ENCODE measurements at places on chromosomes 3 and 15.

DNA sequence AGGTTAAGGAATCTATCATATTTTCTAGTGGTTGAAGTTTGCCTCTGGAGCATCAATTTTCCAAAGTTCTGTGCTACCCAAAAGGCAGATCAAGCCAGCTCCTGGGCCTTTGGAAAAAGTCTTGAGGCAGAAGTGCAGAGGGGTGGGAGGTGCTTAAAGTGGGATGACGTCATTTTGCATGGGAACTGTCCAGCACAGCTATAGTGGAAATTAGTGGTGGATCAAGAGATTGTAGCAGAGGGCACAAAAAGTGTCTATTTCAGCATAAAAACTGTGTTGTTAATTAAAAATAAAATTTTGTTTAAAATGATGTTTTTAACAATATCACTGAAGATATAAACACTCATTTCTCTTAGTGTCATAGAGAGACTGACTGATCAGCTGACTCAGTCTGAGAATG is 221.9 kb downstream of the LRRN1 start:
- DNase-seq: no peak

- DNase-seq: no peak
Observed at GRCh38 chr15:76391847-76392246, 55.3 kb downstream of the ISL2 start.

DNA sequence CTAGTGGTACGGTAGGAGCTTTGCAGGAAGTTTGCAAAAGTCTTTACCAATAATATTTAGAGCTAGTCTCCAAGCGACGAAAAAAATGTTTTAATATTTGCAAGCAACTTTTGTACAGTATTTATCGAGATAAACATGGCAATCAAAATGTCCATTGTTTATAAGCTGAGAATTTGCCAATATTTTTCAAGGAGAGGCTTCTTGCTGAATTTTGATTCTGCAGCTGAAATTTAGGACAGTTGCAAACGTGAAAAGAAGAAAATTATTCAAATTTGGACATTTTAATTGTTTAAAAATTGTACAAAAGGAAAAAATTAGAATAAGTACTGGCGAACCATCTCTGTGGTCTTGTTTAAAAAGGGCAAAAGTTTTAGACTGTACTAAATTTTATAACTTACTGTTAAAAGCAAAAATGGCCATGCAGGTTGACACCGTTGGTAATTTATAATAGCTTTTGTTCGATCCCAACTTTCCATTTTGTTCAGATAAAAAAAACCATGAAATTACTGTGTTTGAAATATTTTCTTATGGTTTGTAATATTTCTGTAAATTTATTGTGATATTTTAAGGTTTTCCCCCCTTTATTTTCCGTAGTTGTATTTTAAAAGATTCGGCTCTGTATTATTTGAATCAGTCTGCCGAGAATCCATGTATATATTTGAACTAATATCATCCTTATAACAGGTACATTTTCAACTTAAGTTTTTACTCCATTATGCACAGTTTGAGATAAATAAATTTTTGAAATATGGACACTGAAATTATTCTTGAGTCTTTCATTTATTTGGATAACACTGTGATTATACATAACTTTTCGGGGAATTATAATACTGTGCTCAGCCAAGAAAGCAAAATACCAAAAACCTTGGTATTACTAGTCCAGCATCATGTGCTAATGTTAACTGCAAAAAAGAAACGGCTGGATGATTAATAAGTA is 2.2 kb downstream of the SOX2 start:
- no peak for DNase-seq

GRCh38 chr15:58566029-58566428 is 134.2 kb downstream of the LIPC start:
- DNase-seq: no peak

GRCh38 chr15:58529041-58529440 is 97.2 kb downstream of the LIPC start:
- DNase-seq: no peak

DNA sequence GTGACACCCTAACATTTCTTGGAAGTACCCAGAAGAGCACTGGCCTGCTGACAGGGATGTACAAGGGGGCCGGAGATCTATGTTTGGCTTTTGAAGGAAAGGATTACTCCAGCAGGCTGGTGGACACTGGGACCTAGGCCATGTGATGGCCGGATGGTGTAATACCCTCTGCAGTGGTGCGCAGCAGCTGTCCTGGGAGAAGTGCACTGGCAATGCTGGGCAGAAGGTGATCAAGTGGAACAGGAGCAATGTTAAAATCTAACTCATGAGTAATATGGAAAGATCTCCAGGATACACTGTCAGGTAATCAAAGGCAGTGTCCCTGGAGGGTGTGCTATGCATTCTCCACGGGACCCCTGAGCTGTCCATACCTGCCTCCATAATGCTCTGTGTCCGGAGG is 71.2 kb upstream of the POMGNT2 start:
- DNase-seq: no peak

DNA sequence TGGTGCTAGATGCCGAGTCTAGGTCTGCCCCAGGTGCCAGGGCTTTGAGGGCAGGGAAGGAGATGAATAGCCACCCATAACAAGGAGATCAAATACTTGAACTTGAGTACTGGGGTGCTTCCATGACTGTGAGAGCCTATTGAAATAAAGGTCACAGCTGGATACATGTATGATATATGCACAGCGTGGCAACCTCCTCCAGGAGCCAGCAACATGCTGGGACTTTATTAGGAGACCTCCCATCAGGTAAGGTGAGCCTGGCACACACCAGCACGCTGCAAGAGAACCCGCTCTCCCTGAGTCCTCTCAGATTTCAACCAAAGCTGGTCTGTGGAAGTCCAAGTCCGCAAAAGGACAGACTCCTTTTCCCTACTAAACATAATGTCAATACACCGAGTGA is 10.5 kb upstream of the HES1 start:
- DNase-seq: no peak

GRCh38 chr15:36527235-36528162 is 51.9 kb upstream of the CDIN1 start:
- no peak for DNase-seq

DNA sequence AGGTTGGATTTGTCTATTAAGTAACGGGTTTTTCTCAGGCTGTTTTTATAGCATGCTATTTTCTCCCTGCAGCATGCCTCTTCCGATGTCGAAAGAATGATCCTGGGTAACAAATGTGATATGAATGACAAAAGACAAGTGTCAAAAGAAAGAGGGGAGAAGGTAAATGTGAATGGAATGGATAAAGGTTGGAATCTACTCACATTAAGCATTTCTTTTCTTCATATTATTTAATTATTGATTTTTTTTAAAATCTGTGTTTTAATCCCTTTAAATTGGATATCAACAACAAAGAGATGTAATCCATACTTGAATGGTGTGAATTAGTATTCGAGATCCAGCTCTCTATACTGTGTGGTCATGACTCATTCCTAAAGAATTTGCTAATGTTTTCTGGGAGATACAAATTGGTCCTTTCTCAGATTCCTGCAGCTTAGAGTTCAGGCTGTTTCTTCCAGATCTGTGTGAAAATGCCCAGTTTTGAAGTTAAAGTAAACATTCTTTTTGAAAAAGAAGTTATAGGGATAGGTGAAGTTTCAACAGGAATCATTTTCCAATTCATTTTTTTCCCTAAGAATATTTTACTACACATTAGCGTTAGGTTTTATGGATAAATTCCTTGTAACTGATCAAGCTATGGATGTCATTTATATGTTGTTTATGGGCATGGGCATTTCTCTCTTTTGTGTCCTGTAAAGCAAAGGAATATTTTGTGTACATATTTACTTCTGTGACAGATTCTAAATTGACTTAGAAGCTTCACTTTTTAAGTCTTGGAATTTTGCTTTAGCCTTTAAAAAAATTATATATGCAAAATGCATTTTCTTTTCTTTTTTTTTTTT is 20.8 kb upstream of the APH1B start:
- no peak for DNase-seq

- DNase-seq: no peak
Observed at GRCh38 chr15:72790302-72790910, 6.8 kb upstream of the ADPGK start.
